ENCODE measurements at places on chromosomes 1 and 21. TPM values are rescaled to one million over a fixed set of nuclear protein-coding genes. Genes with fewer than 3 reads are reported as not detected.

GRCh38 chr1:167541610-167542009 lies 12.0 kb downstream of the CREG1 start:
- H3K27me3 ChIP-seq, result no peaks in the 10 kb centered on the region
- H3K36me3 ChIP-seq, result no peaks in the 10 kb centered on the region
- no peak overlapping the region for H3K4me3 ChIP-seq
- DNase-seq, result no peak

The KAZN gene
- total RNA-seq, result 4.2 TPM

The DCDC2B gene
- total RNA-seq, result not detected

DNA sequence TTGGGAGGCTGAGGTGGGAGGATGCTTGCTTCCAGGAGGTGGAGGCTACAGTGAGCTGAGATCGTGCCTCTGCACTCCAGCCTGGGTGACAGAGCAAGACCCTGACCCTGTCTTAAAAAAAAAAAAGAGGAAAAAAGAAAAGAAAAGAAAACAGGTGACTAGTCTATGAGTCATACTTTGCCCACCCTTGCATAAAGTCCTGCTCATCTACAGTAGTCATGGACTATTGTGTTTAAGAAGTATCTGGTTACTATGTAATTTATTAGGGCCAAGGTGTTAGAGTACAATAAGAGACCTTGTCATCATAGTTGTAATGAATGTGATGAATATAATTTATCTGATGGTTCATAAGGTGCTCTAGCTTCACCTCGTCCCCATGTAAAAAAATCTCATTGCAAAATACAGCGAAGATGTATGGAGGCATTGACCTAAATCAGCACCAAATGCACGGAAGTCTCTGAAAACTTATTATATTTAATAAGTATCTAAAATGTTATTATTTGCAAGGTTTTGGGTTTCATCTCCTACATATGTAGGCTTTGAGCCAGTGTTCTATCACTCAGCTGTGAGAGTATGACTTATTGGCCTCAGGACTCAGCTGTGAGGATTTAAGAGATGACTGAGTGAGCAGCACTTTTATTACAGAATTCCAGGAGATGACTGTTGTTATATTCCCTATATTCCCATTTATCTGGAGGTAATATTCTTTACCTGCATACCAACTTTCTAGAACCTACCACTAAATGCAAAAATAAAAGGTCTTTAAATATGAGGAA lies 19.9 kb upstream of the KCNJ6 start:
- H3K36me3 ChIP-seq, result no peaks in the 10 kb centered on the region
- H3K27ac ChIP-seq, result no peak overlapping the region
- H3K27me3 ChIP-seq, result no peaks in the 10 kb centered on the region
- no peak overlapping the region for H3K4me3 ChIP-seq

DNA sequence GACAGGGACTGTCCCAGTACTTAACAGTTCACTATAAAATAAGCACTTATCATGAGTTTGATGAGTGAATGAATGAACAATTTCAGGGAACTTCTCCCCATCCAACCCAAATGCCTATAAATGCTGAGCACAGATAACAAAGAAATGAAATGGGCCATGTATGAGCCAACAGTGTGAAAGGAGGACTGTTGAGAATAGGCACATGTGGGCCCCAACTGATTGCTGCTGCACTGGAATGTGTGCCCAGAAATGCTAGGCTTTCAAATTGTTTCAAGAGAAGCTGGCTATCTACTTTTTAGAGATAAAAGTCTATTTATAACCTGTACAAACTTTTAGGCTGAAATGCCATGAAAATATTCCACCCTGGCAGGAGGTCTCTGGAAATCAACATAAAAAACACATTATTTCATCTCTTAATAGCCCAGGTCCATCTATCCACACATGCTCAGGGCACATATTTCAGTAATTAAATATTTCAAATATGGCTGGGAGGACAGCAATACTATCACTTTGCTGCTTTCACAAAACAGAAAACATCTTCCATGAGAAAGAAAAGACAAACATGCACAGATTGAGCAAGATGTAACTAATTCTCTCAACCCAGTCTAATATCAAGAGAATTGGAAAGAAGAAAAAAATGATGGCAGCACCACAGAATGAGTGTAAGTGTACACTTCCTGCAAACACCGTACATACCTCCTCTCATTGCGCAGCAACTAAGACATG lies 49.8 kb downstream of the COLGALT2 start:
- DNase-seq, result no peak
- no peak overlapping the region for H3K4me3 ChIP-seq
- peaks cover 26% of the 10 kb centered on the region for H3K4me1 ChIP-seq
- H3K36me3 ChIP-seq, result no peaks in the 10 kb centered on the region
- H3K27me3 ChIP-seq, result no peaks in the 10 kb centered on the region
- peak overlapping the region; percentile 26 for H3K27ac ChIP-seq

DNA sequence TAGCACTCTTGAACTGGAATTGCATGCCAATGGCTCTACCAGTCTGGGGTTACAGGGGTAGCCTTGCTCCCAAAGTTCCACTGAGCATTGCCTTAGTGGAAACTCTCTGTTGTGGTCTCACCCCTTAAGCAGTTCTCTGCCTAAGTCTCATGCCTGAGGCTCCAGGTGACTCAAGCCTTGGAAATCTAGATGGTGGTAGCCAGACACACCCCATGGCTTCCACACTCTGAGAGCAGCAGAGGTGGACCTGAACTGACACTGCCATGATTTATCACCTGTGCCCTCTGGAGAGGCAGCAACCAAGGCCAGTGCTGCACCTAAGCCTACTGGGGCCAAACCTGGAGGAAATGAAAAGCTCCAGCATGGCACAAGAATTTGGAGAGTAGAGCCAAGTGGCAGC lies 285.7 kb upstream of the PKN2 start:
- H3K27ac ChIP-seq, result no peak overlapping the region
- no peak overlapping the region for H3K4me3 ChIP-seq
- H3K27me3 ChIP-seq, result no peaks in the 10 kb centered on the region
- no peaks in the 10 kb centered on the region for H3K4me1 ChIP-seq

GRCh38 chr1:118842452-118843201 lies 145.5 kb downstream of the TBX15 start:
- no peaks in the 10 kb centered on the region for H3K27me3 ChIP-seq
- DNase-seq, result no peak
- H3K27ac ChIP-seq, result no peak overlapping the region
- no peaks in the 10 kb centered on the region for H3K4me1 ChIP-seq

Data from SJSA1 (cell line).